ENCODE measurements at places on chromosomes 2 and 18.

GRCh38 chr2:30152385-30152784 is 5.6 kb downstream of the YPEL5 start:
- no peak for DNase-seq

DNA sequence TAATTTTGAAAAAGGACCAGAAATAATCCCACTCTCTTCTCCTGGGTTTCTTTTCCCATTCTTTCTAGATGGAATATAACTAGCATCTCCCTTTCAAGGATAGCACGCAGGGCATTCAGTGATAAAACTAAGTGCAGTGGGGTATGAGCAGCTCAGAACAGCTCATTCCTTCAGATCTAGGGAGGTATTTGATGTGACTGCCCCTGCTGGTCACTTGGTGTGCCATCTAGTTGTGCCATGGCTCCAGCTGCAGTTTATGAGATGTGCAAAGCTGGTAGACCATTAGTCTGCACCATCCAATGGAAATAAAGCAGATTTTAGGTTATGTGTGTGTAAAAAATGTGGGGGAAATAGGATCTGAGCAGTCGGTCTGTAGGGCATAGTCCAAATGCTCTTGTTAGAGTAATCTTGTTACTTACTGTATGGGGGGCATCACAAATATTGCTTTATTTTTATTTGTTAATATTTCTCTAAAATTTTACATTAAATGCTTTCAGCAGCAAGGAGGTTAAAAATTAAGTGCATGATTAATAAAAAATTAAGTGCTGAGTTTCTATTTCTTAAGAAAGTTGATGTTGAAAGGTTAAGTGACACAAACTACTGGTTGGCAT is 38.9 kb downstream of the CTAGE1 start:
- peak; percentile 56 for DNase-seq

- DNase-seq = no peak
These were observed 282.9 kb downstream of the PTGR3 start for GRCh38 chr18:74926051-74926450.

- DNase-seq = no peak
These were observed 85.5 kb upstream of the DTNA start for GRCh38 chr18:34624551-34624950.

DNA sequence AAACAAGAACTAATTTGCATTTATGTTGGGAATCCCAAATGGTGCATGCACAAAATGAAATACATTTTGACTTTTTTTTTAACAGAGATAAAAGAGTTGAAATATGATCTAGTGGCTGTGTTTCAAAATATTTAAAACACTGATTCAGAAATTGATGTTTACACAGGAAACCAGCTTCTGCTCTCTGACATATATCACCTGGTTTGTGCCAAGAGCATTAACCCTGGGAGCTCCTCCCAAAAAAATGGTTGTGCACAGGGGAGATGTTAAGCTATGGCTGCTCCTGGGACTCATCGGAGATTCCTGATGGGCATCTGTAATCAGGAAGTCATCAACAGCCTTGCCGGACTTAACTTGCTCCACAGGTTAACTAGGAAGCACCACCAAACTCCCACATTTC is 65.2 kb upstream of the MAL start:
- no peak for DNase-seq

Data from lung microvascular endothelial cell (primary cell).